ENCODE measurements at places on chromosomes 5 and 9.
A peak's percentile ranks its signal among the peaks of the same experiment; 100 is the strongest.

DNA sequence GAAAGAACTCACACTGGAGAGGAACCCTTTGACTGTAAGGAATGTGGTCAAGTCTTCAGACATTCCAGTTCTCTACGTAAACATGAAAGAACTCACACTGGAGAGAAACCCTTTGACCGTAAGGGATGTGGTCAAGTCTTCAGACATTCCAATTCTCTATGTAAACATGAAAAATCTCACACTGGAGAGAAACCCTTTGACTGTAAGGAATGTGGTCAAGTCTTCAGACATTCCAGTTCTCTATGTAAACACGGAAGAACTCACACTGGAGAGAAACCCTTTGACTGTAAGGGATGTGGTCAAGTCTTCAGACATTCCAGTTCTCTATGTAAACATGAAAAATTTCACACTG lies 32.6 kb downstream of the MAPK9 start:
- DNase-seq: peak; percentile 1

- DNase-seq: no peak
These were observed 7.1 kb downstream of the LCN12 start for GRCh38 chr9:136958898-136959850.

DNA sequence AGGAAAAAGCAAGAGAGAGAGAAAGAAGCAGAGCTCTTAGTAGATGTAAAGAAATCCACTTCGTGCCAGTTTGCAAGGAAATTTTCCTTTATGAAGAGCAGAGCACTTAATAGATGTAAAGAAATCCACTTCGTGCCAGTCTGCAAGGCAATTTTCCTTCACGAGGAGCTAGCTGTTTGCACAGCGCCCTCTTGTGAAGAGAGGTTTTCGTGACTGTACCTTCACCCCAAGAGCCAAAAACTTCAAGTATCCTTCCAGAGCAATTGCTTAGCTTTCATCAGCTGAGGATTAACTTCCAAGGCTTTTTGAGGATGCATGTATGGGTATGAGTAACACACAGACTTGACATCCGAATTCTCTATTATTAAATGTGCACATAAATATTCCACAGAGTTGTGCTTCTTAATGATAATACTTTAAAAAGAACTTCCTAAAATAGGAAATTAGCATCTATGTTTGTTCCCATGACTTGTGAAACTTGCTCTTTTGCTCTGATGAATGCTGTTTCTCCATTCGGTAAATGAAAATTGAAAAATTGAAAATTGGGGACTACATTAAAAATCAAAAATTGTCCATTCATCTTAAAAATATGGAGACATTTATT lies 525.6 kb downstream of the PDE4D start:
- peak; percentile 84 for DNase-seq

DNA sequence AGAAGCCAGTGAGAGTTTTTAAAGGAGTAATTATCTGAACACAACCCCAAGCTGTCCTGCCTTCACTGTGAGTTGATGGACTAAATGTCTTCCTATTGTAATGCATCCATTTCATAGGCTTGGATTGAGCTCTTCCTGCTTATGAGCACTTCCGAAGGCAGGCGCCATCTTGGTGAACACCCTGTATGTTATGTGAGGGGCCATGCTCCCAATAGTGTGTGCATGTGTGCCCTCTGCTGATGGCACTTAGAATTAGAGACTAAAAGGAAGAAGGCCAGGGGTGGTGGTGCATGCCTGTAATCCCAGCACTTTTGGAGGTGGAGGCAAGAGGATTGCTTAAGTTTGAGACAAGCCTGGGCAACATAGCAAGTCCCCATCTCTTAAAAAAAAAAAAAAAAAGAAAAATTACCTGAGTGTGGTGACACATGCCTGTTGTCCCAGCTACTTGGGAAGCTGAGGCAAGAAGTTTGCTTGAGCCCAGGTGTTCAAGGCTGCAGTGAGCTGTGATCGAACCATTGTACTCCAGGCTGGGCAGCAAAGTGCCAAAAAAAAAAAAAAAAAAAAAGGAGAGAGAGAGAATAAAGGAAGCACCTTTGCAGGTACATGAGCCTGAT lies 65.0 kb downstream of the C9orf152 start:
- no peak for DNase-seq

GRCh38 chr9:136511670-136512592 lies 29.1 kb upstream of the SEC16A start:
- no peak for DNase-seq

DNA sequence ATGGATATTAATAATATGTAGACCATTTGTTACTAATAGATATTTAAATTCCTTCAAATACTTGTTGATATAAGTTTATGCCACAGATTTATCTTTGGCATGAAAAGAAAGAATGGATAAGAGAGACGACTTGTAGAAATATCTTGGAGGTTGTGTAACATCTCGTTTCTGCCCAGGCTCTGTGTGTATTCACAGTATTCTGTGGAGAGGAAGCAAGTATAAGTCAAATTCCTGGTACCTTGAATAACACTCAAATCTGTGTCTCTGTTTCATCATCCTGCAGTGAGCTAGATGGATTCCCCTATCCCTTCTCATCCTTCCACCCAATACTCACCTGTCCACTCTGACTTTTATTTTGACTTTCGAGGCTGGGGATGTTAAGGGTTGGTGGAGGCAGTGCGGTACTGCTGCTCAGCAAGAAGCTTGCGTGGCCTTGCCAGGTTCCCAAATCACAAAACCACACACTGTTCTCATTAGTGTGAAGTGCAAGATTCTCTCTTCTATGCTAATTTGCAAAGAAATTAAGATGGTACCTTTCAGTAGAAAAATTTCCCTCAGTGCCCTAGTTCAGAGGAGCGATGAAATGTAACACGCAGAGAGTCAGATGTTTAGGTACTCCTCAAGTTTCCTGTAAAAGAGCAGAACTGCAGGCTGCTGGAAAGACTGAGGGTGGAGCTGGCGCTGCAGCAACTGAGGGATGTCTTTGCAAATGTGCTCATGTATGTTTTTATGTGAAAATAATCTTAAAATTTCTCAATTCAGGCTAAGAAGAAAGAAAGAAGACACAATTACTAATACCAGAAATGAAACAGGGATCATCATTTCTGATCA lies 42.6 kb upstream of the ANKRD18A start:
- DNase-seq: peak; percentile 80

DNA sequence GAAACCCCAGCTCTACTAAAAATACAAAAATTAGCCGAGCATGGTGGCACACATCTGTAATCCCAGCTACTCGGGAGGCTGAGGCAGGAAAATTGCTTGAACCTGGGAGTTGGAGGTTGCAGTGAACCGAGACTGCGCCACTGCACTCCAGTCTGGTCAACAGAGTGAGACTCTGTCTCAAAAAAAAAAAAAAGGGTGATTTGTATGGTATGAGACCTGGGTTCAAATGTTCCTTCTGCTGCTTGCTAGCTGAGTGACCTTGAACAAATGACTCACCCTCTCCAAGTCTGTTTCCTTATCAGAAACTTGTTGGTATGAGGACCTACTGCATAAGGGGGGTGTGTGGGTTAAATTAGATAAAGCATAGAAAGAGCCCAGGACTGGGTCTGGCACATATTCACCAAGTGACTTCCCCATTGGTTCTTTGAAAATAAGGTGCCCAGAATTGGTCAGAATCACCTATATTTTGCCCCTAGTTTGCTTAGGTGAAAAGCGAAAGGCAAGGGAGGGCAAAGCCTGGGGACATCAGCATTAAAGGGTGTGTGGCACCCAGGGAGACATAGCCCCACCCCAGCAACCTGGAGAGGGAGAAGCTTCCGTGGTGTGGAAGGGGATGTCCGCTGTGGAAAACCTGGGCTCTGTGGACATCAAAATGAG lies 9.9 kb downstream of the SLC25A25 start:
- no peak for DNase-seq

GRCh38 chr5:165783024-165783423 lies 2277.6 kb downstream of the MAT2B start:
- no peak for DNase-seq

DNA sequence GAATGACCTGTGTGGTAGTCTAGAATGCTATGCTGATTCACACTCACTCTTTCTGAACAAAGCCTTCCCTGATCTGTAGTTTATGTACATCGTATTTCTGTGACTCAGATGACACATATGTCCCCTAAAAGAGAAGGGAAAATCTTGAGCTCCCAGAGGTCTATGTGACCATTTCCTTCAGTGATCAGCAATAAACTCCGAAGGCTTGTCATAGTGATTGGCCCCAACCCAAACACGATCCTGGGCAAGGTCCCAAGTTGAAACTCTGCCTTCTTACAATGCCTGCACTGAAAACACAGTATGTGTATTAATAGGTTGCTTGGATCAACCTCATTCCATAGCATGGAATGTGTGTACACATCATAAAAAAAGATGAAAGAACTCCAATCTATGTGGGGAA lies 685.8 kb downstream of the MAT2B start:
- DNase-seq: peak; percentile 53

DNA sequence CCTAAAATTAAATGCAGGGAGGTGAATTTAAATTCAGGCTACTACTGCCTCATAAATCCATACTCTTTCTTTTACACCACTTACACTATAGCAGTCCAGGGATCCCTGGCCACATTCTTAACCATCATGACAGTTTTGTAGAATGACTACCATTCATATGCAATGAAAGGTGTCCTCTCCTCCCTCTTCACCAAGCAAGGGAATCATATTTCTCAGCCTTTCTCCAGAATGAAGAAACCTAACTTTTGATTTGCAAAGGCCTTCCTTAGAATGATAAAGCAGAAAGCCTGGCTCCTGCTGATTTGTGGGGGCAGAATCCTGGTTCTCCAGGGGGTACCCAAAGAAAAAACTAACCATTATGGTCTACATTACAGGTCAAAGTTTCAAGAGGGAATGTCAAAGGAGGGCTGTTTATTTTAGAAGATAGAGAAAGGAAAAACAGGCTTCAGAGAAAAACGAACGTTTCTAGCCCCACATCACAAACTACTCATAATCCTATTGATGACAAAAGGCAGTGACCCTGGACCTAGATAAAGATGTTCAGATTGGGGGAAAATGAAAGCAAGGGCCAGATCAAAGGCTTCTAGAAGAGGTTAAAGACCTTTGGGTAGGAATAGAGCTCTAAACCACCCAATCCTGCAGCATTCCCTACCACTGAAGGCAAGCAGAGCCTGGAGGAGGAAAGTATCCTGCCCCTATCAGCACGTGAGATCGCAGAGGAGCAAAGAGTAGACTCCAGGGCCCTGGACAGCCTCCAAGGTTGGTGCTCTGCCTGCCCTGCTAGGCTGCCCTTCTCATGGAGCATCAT lies 11.5 kb downstream of the WNT8A start:
- DNase-seq: no peak

GRCh38 chr5:9523090-9523823 lies 22.6 kb downstream of the SEMA5A start:
- DNase-seq: peak; percentile 58

DNA sequence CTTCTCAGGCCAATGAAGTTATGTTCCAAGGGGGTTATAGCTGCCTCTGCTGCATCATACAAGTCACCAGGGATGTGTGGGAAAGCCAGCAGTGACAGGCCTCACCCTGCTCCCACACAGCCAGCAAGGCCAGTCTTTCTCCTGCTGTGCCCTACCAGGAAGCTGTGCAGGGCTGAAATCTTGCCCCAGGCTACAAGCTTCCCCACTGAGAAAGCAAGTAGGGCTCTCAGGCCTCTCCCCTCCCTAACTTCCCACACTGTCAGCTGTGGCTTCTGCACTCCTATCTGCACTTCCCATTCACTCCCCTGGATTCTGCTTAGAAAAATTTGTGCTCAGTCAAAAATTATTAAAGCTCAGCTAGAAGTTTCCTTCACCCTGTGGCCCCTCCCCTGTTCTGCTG lies 611.2 kb upstream of the ZNF608 start:
- no peak for DNase-seq

DNA sequence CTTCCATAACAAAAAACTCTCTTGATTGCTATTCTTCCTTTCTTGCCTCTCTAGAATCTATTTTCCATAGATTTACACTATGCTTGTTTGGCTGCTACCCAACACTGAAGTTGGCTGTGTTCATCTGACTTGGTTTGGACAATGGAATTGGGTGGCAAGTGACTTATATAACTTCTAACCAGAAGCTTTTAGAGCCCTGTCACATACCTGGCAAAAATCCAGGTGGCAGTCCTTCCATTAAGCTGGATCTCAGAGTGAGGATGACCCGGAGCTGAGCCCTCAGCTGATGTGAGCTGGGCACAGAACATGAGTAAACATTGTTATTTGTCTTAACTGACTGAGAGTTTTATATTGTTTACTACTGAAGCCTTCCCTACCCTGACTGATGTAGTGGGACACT lies 225.7 kb downstream of the TLR4 start:
- no peak for DNase-seq

DNA sequence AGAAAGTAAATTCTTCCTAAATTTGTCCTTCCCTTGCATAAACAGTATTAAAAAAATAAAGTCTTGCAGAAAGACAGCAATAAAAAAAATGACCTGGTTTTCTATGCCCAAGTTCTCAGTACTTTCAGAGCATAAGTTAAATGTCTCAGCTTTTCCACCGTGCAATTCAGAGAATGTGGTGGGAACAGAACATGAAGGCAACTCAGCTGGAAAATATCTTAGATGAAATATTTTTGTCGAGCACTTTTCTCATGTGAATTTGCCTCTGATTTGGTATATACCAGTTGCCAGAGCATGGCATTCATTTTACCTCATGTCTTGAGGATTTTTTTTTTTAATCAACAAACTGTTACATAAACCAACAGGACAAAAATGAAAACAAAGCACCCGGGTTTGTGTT lies 176.1 kb downstream of the CETN3 start:
- peak; percentile 55 for DNase-seq

GRCh38 chr5:101678481-101679193 lies 617.4 kb downstream of the SLCO4C1 start:
- DNase-seq: peak; percentile 79

- DNase-seq: no peak
These were observed 8.2 kb upstream of the SLC46A2 start for GRCh38 chr9:112898872-112899311.

DNA sequence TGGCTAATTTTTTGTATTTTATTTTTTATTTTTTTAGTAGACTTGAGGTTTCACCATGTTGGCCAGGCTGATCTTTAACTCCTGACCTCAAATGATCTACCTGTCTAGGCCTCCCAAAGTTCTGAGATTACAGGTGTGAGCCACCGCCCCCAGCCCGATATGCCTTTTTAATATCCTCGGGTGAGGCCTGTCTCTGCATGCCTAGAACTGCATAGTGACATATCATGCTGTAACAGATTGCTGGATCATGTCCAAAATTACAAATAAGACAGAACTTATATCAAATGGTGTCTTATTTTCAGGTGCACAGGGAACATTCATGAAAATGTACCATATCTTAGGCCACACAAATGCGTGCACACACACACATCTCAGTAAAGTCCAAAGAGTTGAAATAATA lies 39.1 kb upstream of the PJA2 start:
- DNase-seq: no peak

GRCh38 chr5:134446938-134447337 lies 35.3 kb upstream of the CDKN2AIPNL start:
- DNase-seq: no peak

- DNase-seq: no peak
These were observed 56.2 kb downstream of the GLRA1 start for GRCh38 chr5:151868451-151868850.

GRCh38 chr5:93164690-93165089 lies 416.3 kb downstream of the NR2F1-AS1 start:
- peak; percentile 72 for DNase-seq

GRCh38 chr5:61603211-61603908 lies 271.3 kb downstream of the ZSWIM6 start:
- DNase-seq: peak; percentile 46

GRCh38 chr9:131423171-131423581 lies 29.3 kb downstream of the PRRC2B start:
- peak; percentile 88 for DNase-seq

Measured in adipocyte (in vitro differentiated cells).